ENCODE measurements at places on chromosomes 11 and 22.

DNA sequence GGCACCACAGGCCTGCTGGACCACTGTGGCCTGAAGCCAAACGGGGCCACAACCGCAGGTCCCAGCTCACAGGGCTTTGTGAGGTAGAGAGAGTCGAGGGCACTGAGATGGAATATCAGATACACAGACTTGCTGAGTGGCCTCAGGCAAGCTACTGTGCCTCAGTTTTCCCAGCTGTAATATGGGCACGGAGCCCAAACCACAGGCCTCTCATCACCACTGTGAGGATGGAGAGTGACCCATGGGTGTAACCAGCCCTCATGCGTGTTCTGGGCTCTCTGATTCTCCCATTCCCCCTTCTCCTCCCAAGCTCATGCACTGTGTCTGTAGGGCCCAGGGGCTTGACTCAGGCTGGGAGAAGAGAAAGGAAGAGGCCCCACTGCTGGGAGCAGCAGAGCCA, 4.2 kb downstream of the UNC93B1 start:
- no peak for DNase-seq

DNA sequence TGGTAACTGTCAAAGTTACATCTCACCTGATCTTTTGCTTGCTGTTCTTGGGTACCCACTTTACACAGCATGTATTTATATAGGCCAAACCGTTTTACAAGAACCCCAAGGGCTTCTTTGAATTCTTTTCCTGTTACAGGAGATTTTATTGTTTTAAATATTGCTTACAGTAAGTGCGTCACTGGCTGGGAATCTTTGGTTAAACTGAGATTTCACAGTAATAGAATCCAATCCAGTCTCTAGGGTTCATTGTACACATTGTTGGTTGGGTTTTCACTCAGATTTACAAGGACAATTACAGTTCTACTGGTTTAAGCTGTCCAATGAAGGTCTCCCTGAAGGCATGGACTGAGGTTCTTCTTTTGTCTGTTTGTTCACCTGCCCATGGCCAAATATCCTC, 171.7 kb downstream of the INSC start:
- DNase-seq = no peak

GRCh38 chr22:35663371-35663770, 15.1 kb downstream of the APOL6 start:
- no peak for DNase-seq

- DNase-seq = no peak
Measured at GRCh38 chr22:19607192-19608002, 83.2 kb upstream of the CLDN5 start.

DNA sequence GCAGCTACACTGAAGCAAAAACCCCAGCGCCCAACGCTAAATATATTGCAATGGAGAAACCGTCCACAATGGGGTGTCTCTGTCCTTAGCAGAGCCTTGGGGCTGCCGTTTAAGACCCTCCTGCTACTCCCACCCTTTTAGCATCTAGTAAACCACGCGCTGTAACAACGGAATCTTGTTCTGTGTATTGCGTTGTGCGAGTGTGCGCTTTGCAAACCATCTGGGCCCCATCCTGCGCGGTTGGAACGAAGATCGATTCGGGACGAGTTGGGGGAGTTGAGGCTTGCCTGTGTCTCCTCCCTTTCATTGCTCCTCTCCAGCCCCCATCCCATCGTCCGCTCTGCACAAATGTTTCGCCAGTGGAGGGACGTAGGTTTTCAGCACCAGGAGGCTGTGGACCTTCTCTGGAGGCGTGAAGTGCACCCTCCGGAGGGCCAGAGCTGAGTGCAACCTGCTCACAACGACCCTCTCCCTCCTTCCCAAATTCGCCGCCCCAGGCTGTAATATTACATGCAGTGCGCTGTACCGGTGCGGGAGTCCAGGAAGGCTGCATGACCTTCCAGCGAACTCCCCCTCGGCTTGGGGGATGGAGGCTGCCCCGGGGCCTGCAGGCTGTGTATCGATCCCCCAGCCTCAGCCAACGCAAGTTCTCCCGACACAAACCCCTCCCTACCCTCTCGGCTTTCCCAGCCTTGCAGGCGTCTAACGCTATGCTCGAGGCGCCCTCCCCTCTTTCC, 1.6 kb upstream of the KMT2A start:
- DNase-seq = peak; percentile 31

- no peak for DNase-seq
Measured at GRCh38 chr11:111826322-111826950, 44.9 kb downstream of the ALG9 start.

DNA sequence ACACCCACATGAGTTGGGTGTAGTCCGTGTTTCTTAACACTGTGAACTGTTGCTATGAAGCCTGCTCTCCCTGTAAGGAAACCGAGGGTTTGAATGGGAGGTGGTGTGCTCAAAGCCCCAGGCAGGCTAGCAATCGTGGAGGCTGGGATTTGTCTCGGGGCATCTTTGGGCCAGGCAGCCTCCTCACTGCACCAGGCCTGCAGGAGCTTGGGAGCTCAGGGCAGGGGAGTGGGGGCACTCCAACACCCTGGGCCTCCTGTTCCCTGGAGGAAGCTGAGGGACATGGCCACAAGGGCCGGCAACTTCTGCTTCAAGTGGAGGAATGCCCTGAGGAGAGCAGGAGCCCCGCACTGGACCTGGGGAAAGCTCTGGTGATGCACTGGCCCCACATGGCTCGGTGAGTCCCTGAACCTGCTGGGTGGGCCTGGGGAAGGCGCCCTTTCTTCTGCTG, 164.7 kb upstream of the B3GAT1 start:
- DNase-seq = no peak

GRCh38 chr22:29216873-29217666, 11.4 kb downstream of the EMID1 start:
- DNase-seq = no peak

GRCh38 chr11:121131656-121132055, 30.6 kb downstream of the TECTA start:
- no peak for DNase-seq

GRCh38 chr11:81915045-81915444, 818.6 kb downstream of the FAM181B start:
- no peak for DNase-seq

DNA sequence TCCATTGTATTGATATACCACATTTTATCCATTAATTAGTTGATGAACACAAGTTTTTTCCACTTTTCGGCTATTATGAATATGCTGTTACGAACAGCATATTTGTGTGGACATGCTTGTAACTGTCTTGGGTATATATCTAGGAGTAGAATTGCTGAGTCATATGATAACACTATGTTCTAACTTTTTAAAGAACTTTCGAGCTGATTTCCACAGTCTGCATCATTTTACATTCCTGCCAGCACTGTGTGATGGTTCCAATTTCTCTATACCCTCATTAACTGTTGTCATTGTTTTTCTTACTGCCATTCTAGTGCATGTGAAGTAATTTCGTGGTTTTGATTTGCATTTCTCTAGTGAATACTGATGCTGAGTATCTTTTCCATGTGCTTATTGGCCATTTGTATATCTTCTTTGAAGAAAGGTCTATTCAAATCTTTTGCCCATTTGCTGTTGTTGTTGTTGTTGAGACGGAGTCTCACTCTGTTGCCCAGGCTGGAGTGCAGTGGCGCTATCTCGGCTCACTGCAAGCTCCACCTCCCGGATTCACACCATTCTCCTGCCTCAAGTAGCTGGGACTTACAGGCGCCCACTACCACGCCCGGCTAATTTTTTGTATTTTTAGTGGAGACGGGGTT, 7.4 kb upstream of the RCE1 start:
- no peak for DNase-seq

GRCh38 chr11:2800655-2801531, 84.7 kb downstream of the CDKN1C start:
- no peak for DNase-seq

DNA sequence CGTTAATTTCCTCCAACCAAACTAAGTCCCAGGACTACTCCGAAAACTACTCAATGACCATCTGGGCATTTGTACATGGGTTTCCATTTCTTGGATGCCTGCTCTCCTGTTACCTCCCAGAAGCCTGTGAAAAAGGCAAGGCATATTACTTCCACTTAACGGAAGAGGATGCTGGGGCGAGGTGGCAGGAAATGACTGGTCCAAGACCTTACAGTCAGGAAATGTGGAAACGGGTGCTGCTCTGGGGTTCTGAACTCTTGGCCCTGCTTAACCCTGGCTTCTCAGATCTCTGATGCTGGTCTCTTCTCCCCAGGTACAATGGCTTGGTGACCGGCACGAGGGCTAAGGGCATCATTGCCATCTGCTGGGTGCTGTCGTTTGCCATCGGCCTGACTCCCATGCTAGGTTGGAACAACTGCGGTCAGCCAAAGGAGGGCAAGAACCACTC, 12.9 kb downstream of the ADORA2A start:
- DNase-seq = no peak

DNA sequence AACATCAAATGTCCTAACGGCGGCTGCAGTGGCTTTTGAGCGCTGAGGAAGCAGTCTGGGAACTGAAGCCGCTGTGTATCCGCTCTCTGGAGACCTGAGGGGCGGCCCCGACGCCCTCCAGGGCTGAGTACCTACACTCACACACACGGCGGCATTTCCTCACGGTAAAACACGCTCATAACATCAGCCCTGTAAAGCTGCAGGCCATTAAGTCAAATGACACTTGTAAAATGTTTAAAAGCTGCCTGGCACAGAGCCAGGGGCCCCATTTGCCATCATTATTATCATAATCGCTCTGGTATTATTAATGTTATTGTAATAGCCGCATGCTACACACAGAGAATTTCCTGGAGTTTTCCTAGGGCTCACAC, 5.1 kb downstream of the CARS1 start:
- DNase-seq = no peak

DNA sequence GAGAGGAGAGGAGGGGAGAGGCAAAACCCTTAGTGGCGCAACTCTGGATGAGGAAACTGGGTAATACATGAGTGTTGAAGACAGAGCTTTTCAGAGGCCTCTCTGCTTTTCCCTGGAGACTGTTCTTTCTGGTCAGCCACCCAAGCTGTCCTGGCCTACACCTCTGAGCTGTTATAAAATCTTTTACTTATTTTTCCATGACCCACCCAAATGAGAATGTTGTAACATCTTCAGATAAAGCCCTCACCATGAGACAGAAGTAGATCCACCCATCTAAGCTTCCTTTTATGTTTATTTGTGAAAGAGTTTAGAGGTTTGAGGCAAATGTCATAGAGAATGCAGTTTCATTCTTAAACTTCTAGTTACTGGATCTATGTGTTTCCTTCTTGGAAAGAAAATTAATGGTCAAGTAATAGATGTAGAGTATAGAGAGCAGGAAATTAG, 20.3 kb upstream of the APLP2 start:
- DNase-seq = no peak

- no peak for DNase-seq
Measured at GRCh38 chr11:4065086-4065485, 29.5 kb upstream of the RRM1 start.

- no peak for DNase-seq
Measured at GRCh38 chr11:10118865-10119264, 175.2 kb downstream of the SBF2 start.

- peak; percentile 44 for DNase-seq
Measured at GRCh38 chr11:95487391-95487790, 256.4 kb upstream of the SESN3 start.

DNA sequence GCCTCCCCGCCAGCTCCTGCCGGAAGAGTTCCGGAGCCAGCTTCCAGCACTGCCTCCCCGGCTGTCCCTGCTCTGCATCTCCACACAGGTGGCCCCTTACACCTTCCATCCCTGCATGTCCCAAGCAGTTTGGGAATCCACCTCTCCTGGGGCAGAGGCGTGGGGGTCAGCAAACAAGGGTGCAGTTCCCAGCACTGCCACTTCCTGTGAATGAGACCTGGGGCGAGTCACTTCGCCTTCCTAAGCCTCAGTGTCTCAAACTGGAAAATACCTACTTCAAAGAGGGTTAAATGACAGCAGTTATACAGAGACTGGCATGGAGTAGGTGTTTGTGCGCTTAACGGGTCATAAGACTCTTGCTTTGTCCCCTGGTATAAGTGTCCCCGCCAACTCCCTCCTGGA, 5.2 kb downstream of the CYTH4 start:
- DNase-seq = no peak

- no peak for DNase-seq
Measured at GRCh38 chr11:57396744-57397143, 6.3 kb upstream of the PRG2 start.

GRCh38 chr11:44258839-44259420, 51.0 kb downstream of the ALX4 start:
- DNase-seq = no peak

DNA sequence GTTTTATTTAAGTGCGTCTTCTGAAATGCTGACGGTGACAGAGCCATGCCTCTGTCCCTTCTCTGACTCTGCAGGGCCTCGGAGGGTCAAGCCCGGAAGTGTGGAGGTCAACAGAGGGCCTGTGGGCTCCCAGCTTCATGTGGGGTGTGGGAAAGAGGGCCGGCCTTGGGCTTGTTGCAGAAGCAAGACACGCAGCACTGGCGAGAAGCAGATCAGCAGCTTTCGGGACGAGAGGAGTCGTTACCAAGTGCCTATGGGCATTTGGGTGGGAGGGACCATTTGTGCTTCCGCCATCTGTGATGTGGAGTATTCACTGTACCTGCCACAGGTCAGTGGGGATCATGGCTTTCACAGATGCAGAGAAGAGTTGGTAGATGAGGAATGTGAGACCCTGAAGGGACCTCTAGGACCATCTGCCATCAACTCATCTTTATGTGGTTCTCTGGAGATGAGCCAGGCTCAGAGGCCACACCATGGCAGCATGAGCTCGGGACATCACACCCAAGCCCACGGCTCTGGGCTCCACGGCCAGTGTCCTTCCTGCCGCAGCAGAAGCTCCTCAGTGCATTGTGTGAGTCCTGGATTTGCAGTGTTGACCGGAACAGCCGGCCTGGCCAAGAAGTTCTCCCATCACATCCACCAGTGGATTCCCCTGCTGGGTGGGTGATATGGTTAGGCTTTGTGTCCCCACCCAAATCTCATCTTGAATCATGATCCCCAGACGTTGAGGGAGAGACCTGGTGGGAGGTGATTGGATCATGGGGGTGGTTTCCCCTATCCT, 590.7 kb downstream of the TBC1D22A start:
- no peak for DNase-seq

DNA sequence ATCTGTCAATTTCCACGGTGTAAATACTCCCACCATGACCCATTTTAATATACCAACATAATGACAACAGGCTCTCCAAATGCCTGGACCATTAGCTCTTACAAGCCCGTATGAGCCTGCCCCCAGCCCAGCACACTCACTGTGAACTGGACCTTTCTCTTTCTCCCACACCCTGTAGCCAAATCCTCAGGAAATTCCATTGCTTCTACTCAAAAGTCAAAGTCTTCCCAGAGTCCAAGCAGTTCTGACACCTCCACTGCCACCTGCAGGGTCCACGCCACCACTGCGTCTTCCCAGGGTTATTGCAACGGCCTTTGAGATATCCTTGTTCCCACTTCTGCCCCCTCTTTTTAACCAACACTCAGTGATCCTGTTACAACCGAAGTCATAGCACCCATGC, 110.1 kb upstream of the ASPHD2 start:
- no peak for DNase-seq

GRCh38 chr11:123107945-123108495, 46.1 kb upstream of the HSPA8 start:
- no peak for DNase-seq

DNA sequence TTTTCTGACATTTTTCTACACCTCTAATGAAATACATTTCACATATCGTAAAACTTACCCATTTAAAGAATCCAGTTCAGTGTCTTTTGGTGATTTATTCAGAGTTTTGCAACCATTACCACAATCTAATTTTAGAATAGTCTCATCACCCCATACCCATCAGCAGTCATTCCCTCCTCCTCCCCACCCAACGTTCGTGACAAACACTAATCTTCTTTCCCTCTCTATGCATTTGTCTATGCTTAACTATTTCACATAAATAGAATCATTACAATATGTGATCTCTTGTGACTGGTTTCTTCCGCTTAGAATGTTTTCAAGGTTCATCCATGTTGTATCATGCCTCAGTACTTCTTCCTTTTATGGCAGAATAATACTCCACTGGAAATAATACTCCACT, 9.5 kb downstream of the TTC28 start:
- DNase-seq = no peak
